HFFc6 (cell line): ENCODE measurements at places on chromosomes 5 and 9. TPM values are rescaled to one million over a fixed set of nuclear protein-coding genes. Genes with fewer than 3 reads are reported as not detected.

DNA sequence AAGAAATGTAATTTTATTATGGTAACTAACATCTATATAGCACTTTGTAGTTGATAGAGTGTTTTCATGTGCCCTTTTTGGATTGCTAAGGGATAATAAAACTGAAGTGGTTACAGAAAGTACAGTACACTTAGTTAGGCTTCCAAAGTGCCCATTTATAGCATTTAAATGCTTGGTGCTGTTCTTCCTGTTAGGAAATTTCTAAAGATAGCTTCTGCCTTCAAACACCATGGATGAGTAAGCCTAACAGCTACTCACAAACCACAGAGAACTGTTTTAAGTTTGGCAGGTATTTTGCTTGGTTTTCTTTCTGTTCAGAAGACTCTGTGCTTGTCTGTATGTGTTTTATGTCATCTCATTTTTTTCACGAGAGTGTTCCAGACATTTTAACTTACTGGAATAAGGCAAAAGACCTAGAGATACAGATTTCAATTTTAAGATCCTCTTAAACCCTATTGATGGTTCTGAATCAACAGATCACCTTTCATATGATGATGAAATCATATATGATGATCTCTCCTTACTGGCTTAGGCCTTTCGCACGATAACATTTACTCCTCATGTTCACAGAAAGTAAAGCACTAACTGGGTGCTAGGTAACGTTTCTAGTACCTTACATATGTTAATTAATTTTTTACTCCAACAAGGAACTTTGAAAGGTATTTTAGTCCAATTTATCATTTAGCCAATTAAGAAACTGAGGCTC lies 4.4 kb downstream of the RIMOC1 start:
- H3K4me1 ChIP-seq, result peaks cover 42% of the 10 kb centered on the region
- peaks cover 28% of the 10 kb centered on the region for H3K36me3 ChIP-seq
- H3K27ac ChIP-seq, result peak overlapping the region; percentile 88

DNA sequence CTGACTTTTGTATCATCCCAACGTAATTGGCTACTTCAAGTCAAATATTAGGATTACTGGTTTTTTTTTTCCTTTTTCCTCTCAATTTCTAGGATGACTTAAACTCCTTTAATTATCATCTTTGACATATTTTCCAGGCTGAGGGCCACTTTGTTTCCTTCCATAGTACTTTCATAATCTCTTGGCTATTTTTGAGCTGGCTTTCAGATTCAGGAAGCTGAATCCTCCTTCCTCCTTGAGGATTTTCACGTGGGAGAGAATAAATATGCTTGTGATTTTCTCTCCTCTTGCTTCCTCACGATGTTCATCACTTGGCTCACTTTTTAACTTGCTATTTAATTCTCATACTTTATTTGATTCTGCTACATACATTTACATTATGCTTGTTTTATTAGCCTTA lies 88.1 kb downstream of the ITGA1 start:
- no peak overlapping the region for H3K27ac ChIP-seq
- peaks cover 47% of the 10 kb centered on the region for H3K4me1 ChIP-seq
- H3K27me3 ChIP-seq, result no peaks in the 10 kb centered on the region; the same call in none of the 2 replicates
- H3K36me3 ChIP-seq, result peaks cover 53% of the 10 kb centered on the region
- no peak overlapping the region for H3K4me3 ChIP-seq

- H3K27ac ChIP-seq, result no peak overlapping the region
- no peak for DNase-seq
- 0 out of 2 replicates have a peak, but pooled peaks cover 2% of the 10 kb centered on the region for H3K27me3 ChIP-seq
- H3K4me1 ChIP-seq, result no peaks in the 10 kb centered on the region
- H3K4me3 ChIP-seq, result no peak overlapping the region
These were observed 388.9 kb upstream of the ACTBL2 start for GRCh38 chr5:57871496-57871895.

Gene GABRA1
- total RNA-seq, result not detected in 3 replicates

Gene LCN9
- total RNA-seq, result not detected in 3 replicates
